ENCODE measurements at places on chromosomes 1 and 21.

DNA sequence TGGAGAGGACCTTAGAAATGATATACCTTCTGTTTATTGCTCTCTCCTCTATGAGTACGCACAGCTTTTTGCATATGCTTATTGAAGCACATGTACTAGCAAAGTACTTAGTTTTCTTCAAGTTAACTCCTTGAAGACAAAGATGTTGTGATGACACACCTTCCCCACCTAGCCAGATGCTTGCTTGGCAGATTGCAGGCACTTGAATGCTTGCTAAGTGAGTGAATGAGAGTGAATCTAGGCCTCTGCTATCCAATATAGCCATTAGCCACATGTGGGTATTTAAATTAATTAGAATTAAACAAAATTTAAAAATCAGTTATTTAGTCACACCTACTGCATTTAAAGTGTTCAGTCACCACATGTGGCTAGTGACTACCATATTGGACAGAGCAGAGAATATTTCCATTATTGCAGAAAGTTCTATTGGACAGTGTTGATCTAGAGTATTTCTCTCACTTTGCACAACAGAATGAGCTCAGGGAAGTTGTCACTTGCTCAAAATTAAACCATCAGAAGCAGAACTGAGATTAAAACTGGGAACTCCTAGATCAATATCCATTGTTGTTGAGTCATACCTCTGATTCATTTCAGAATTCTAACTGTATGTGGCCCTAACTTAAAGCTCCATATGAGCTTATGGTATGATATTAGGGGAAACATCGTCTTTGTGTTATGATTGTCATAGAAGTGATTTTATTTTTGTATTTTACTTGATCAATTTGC, 8.6 kb upstream of the EEIG2 start:
- no peak for DNase-seq

GRCh38 chr1:206529425-206529824, 22.1 kb downstream of the RASSF5 start:
- DNase-seq: no peak

DNA sequence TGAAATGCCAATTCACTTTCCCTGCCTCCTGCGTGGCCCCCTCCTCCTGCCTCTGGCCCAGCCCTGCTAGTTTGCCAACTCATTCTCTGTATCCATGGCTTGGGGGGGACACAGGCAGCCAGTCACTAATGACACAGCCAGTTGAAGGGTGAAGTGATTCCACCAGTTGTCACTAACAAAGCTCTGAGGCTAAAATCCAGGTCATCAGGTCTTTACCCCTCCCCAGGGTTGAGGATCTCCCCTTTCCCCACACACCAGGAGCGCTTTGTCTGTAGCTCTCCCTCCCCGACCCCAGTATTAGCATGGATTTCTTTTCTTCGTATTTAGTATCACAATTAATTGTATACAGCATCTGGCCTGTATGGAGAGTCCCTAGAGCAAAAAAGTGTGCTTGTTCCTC, 394.1 kb downstream of the RRAGC start:
- DNase-seq: no peak

DNA sequence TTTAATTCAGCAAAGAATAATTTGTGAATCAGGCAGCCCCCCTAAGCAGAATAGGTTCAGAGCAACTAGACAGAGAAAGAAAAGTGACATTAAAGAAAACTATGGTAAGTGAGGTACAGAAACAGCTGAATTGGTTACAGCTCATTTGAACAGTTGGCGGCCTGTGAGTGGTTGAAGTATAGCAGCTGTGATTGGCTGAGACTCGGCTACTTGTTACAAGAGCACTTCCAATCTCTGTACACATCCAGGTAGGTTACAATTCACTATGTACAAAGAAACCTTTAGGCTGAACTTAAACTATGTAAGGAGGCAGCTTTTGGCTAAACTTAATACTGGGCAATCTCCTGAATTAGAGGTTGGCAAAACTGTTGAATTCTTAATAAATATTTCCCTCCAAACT, 171.1 kb upstream of the LHX8 start:
- DNase-seq: no peak

DNA sequence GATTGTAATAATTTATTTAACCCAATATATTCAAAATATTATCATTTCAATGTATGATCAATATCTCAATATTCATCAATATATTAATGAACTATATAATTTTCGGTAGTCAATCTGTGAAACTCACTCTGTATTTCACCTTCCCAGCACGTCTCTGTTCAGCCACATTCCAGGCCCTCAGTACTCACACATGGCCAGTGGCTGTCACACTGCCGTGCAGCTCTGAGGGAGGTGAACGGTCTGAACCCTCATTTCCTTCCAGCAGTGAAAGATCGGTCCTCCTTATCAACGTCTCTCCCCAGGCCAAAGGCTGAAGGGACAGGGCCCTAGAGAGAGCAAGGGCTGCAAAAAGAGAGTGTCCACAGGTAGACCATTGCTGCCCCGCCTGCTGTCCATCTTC, 39.5 kb upstream of the ZNF124 start:
- DNase-seq: no peak

DNA sequence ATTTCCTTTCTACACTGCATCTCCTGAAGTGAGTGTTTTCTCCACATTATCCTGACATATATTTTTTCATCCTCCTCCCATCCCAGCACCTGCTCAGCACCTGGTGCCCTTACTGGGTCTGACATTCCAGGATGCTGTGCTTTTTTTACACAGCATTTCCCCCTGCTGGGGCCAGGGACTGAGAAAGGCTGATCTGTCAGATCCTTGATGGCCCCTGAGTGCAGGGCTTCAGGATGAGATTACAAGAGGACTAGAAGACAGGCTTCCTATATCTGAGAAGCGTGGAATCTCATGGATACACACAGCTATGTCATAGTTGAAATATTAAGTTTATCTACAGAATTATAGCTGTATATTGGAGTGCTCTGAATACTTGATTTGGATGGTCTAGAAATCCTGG, 24.4 kb downstream of the RCAN1 start:
- DNase-seq: no peak

GRCh38 chr1:240484804-240485443, 127.0 kb downstream of the GREM2 start:
- no peak for DNase-seq

DNA sequence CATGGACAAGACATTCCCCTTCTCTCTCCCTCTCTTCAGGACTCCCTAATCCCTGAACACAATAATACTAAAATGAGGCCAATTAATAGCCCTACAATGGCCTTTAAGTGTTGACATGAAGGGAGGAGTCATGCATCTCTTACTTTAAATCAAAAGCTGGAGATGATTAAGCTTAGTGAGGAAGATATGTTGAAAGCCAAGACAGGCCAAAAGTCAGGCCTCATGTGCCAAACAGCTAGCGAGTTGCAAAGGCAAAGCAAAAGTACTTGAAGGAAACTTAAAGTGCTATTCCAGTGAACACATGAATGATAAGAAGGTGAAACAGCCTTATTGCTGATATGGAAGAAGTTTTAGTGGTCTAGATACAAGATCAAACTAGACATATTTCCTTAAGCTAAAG, 49.5 kb upstream of the CD46 start:
- no peak for DNase-seq

DNA sequence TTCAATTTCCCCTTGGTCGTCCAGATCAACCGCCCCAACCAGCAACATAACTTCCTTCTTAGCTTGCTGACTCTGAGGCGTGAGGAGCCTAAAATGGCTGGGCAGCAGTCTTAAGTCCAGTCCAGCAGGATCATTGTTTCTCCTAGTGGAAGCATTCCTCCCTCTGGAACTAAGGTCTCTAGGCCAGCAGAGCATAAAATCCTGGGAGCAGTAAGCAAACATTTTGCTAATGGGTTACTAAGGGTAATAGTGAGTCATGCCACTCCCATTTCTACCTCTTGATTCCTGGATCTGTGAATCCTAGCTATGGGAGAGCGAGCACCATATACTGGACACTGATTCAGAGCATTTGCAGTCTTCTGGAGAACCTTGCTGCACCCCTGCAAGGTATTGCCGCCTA, 59.9 kb downstream of the ADSS2 start:
- DNase-seq: no peak

DNA sequence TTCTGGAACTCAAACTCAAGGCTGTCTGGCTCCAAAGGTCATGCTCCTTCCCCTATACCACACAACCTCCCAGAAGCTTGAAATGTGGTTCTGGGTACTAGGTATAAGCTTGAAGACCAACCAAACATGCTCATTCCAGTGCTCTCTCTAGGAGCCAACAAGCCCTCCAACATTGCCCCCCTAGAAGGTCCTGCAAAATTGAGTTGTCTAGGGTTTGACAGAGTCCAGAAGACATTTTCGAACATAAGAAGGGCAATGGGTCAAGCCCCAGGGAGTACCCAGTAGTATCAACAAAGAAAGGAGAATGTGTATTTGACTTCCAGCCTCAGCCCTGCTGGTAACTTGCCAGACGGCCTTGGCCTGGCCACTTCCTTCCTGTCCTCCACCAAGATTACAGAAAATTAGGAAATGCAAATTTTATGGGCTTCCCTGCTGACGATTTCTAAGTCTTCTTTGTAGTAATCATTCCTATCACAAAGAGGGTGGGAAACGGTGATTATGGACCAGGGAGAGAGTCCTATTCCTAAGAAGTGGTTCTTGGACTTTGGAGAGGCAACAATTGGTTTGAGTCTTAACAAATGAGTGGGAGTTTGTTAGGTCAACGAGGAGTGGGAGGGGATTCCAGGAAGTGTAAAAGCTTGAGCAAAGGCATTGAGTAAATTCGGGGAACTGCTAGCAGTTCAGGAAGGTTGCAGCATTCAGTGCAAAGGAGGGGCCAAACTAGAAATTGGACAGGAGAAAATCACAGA, 18.7 kb upstream of the SLAMF1 start:
- DNase-seq: peak; percentile 60
